ENCODE measurements at places on chromosomes 5 and 9. TPM values are rescaled to one million over a fixed set of nuclear protein-coding genes. Genes with fewer than 3 reads are reported as not detected.

DNA sequence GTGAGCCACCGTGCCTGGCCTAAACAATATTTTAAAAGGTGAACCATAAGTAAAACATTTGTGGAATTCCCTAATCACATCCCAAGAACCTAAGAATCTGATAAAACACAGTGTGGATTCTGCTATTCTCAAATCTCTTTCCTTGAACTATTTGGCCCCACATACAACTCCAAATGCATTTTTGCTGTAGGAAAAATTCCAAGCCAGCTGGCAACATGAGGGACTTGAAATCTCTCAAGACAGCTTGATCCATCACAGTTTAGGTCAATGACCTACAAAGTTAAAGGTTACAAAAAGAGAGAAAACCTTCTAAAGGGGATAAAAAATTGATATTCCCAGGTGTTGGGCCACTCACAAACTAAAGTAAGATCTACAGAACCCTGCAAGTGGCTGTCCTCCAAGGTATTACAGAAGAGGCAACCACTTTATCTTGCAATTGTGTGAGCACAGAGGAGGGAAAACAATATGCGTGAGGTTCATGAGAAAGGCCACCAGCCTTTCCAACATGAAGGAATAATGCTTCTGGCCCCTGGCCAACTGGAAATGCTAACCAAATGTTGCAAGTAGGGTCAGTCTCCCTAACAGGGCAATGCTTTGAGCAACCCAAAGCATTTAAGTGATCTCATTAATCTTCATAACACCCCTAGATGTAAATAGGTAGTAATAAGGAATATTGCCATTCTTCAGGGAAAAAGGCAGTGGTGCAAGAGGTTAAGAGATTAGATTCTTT is 221.4 kb downstream of the SEMA5A start:
- no peak for DNase-seq

DNA sequence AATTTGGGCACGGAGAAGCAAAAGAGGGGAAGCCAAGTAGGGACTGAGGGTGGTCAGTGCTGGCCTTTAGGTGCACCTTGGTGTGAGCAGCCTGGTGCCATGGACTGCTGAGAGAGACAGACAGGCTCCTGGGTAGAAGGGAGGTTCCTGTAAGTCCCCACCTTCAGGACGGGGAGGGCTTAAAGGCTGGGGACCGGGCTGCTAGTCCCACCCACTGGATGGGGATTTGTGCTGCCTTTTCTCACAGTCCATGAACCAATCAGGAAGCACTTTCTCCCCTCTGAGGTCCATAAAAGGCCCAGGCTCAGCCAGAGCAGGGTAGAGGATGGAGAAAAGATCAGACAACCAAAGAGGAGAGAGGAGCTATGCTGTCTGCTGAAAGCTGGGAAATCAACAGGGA is 15.2 kb downstream of the CDC25C start:
- no peak for DNase-seq

- no peak for DNase-seq
Measured at GRCh38 chr5:66339896-66340295, 195.8 kb downstream of the SREK1 start.

DNA sequence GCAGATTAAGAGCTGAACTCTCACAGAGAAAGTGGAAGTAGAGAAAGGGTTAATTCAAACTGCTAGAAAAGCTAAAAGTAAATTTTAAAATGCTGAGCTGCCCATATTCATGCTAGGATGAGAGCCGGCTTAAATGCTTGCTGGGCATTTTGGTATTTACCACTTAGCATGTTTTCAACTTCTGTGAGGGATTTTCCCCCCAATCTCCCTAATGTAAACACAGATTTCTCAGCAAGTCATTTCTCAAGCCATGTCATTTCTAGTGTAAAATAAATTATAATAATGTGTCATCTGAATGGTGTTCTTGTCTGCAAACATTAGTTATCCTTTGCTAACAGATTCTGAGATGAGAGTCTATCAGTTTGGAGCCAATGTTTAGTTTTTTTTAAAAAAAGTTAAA is 22.3 kb downstream of the RPS23 start:
- no peak for DNase-seq

DNA sequence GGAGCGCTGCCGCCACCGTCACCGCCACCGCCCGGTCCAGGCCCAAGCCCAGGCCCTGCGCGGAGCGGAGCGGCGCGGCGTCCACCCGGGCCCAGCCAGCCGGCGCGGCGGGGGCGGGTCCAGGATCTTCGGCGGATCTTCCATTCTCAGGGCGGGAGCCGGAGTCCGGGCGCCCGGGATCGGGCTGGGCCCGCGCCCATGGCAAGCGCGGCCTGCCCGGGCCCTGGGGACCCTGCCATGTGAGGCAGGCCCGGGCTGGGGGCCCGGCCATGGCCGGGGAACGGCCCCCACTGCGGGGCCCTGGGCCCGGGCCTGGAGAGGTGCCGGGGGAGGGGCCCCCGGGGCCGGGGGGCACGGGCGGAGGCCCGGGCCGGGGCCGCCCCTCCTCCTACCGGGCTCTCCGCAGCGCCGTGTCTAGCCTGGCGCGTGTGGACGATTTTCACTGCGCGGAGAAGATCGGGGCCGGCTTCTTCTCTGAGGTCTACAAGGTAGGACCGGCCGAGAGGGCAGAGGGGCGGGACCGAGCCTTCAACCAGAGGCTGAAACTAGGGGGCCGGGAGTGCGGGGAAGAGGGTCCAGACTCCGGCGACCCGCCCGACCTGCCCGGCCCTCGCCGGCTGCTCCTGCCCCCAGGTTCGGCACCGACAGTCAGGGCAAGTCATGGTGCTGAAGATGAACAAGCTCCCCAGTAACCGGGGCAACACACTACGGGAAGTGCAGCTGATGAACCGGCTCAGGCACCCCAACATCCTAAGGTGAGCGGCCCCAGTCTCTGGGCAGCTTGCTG is 482 bp downstream of the TESK1 start:
- peak; percentile 43 for DNase-seq

DNA sequence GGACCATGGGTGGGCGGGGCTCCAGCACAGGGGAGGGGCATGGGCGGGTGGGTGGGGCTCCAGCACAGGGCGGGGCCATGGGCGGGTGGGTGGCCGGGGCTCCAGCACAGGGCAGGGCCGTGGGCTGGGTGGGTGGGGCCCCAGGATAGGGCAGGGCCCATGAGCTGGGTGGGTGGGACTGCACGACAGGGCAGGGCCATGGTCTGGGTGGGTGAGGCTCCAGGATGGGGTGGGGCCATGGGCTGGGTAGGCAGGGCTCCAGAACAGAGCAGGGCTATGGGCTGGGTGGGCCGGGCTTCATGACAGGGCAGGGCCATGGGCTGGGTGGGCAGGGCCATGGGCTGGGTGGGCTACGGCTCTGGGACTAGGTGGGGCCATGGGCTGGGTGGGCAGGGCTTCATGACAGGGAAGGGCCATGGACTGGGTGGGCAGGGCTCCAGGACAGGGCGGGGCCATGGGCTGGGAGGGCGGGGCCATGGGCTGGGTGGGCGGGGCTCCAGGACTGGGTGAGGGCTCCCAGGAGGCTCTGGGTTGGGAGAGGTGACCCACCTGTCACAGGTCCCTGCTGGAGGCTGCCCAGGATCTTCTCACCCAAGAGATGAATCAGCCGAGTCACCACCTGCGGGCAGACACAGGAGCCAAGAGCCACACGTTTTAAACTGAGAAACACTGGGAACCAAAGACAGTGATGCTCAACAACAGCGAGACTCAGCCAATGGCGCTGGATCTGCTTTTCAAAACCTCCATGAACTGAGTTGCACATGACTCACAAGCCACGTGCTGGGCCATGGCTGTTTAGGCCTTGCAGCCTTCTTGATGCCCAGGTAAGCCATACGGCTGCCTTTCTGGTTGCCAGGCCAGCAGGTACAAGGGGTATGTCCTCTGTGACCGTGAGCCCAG is 33.6 kb upstream of the NSMF start:
- DNase-seq = peak; percentile 48

DNA sequence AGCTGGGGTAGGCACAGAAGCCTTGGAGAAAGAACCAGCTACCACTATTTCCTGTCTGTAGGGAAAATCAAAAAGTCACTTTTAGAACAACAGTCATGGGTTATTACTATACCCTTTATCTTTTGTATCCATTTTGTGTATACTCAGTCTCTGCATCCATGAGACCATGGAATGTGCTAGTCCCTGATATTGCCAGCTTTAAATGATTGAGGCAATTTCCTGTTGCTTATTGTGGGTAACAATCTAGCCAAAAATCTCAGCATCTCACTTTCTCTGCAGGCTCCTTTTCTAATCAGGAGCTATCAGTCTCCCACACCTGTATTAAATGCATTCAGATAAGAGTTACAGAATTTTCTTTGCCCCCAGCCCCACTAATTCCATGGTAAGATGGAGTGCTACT is 968 bp upstream of the KDM3B start:
- no peak for DNase-seq

GRCh38 chr9:86626802-86627201 is 272.6 kb upstream of the TUT7 start:
- no peak for DNase-seq

DNA sequence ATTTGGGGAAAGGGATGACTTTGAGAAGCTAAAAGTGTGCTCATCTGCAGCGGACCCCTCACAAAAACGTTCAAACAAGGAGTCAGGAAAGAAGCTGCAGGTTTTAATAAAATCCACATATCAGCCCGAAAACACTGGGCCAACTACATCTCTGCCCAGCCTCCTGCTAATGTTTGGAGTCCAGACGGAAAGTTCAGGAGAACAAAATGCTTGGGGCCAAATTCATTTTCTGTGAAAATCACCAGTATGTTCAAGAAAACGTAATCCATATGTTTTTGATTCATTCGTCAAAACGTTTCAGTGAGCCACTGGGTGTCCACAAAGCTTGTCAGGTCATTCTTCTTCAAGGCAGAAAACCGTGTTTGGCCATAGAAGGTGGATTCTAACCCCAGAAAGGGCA is 87.5 kb upstream of the GAS1 start:
- DNase-seq = no peak

- DNase-seq = no peak
Measured at GRCh38 chr9:105708405-105708804, 14.1 kb downstream of the TMEM38B start.

GRCh38 chr9:32738501-32739172 is 44.7 kb upstream of the TMEM215 start:
- no peak for DNase-seq

- DNase-seq = no peak
Measured at GRCh38 chr5:62732677-62733121, 154.1 kb downstream of the LRRC70 start.

The C9orf50 gene
- not detected for total RNA-seq

The CORO2A gene
- total RNA-seq = 8.2 TPM

The ARHGEF39 gene
- 17.2 TPM for total RNA-seq

Data from activated naive CD8-positive, alpha-beta T cell treated with anti-CD3 and anti-CD28 coated beads for 36 hours (primary cell).